ENCODE measurements at places on chromosomes 11 and 22.

GRCh38 chr11:123393312-123393927 is 36.6 kb upstream of the GRAMD1B start:
- DNase-seq, result no peak

DNA sequence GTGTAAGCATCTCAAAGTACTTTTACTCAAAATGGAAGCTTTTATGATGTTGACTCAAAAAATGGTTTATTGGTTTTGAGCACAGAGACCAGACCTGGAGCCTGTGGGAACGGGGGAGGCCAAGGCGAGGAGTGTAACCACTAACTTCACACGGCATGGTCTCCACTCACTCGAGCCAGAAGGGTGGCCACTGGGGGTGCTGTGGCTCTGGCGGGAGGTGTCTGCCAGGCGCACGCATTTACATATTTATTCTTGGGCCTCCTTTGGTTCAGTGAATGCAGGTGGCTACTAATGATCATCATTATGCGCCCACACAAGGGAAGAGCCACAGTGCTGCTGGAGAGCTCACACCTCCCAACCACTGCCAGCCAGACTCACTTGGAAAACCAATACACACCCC is 64.6 kb downstream of the FLRT1 start:
- no peak for DNase-seq

GRCh38 chr11:74004759-74005615 is 3.9 kb downstream of the UCP3 start:
- DNase-seq, result peak; percentile 95

DNA sequence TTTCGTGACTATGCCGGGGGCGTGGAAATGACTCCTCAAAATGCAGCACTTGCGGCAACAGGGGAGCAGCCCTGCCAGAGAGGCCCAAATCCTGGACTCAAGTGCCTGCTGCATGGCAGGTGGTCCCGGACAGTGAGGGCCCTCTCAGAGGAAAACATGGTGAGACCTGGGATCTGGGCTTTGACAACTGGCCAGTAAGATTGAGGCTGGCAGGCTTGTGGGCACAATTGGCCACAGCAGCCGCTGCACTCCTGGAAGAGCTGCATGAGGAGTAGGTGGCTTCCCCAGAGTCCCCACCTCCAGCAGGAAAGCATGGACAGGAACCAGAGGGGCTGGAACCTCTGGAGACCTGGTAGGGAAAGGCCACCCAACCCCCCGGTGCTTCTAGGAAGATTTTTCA is 13.4 kb downstream of the LINC01488 start:
- DNase-seq, result no peak

DNA sequence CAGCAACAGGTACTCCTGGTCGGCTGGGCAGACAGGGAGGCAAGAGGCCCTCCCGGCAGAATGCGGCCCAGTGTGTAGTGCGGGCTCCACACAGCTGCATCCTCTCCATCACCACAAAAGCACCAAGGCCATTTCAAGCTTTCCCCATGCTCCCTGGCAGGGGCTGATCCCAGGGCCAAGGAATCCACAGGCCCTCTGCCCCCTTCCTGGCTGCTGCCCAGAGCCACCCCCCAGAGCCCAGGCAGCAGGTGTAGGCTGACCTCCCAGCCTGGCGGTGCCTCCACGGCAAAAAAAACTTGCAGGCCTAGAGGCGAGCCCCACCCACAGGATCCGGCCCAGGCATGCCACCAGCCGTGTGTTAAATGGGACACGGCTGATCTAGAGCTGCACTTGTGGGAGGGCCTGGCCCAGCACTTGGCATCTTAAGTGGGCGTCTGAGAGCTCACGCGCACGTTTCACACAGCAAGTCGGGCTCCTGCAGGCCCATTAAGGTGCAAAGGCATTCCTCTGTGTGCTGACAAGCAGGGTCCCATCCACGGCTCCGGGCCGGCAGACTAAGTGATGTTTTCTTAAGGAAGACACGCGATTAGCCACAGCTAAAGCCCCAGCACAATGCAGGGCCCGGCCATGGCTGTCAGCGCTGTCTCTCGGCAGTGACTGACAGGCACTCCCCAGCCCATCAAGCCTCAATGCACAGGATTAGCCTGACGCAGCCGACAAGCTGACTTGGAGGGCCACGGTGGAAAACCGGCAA is 19.8 kb upstream of the GNB1L start:
- DNase-seq, result peak; percentile 57

DNA sequence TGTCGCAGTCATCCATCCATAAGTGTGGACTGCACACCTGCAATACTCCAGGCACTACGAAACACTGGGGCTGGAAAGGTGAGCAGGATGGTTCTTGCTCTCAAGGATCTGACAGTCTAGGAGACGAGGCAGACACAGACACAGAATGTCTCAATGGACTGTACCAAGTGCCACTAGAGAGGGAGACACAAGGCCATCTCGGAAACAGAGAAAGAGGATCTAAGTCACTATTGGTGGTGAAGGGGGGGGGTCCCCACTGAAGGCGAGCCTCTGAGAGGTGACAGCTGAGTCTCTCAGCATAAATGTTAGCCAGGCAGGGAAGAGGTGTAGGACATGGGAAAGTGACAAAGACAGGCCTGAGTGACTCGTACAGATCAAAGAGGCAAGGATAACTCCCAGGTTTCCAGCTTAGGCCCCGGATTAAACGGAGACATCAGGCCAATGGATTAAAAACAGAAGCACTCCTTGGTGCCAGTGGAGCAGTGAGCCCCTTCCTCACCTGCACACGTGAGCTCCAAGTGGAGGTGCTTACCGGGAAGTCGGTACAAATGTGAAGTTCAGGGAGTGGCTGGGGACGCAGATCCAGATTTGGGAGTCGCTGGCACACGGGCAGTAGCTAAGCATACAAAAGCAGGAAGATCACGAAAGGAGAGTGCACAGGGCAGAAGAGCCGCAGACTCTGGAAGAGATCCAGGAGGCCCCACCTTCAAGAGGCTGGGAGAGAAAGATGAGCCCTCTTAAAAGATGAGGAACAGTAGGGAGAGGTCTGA is 117.2 kb downstream of the MICAL3 start:
- no peak for DNase-seq

- no peak for DNase-seq
Observed at GRCh38 chr11:109783840-109784239, 309.4 kb upstream of the ZC3H12C start.

GRCh38 chr11:1948389-1948788 is 1.3 kb downstream of the MRPL23 start:
- peak; percentile 2 for DNase-seq

DNA sequence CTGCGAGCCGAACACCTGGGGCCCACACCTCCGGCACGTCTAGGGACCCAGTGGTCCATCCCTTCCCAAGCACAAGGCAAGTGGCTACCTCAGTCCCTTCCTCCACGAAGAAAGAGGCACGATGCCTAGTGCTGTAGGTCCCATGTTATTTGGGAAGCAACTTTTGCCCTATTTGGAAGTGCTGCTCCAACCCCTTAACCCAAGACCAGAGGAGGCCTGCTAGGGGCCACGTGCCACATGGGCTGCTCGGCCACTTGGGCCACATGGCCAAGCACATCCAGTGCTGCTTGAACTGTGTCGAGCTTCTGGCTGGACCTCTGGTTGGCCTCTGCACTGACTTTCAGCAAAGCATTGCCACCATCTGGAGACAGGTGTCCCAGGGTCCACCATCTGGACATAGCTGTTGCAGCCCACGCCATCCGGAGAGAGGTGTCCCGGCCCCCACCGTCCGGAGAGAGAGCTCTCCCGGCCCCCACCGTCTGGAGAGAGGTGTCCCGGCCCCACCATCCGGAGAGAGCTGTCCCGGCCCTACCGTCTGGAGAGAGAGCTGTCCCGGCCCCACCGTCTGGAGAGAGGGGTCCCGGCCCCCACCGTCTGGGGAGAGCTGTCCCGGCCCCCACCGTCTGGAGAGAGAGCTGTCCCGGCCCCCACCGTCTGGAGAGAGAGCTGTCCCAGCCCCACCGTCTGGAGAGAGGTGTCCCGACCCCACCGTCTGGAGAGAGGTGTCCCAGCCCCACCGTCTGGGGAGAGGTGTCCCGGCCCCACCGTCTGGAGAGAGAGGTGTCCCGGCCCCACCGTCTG is 6.5 kb upstream of the B4GALNT4 start:
- no peak for DNase-seq

GRCh38 chr11:57913715-57914704 is 109.7 kb upstream of the OR9Q1 start:
- no peak for DNase-seq

- DNase-seq, result no peak
Observed at GRCh38 chr11:70666311-70666710, 268.0 kb downstream of the CTTN start.

DNA sequence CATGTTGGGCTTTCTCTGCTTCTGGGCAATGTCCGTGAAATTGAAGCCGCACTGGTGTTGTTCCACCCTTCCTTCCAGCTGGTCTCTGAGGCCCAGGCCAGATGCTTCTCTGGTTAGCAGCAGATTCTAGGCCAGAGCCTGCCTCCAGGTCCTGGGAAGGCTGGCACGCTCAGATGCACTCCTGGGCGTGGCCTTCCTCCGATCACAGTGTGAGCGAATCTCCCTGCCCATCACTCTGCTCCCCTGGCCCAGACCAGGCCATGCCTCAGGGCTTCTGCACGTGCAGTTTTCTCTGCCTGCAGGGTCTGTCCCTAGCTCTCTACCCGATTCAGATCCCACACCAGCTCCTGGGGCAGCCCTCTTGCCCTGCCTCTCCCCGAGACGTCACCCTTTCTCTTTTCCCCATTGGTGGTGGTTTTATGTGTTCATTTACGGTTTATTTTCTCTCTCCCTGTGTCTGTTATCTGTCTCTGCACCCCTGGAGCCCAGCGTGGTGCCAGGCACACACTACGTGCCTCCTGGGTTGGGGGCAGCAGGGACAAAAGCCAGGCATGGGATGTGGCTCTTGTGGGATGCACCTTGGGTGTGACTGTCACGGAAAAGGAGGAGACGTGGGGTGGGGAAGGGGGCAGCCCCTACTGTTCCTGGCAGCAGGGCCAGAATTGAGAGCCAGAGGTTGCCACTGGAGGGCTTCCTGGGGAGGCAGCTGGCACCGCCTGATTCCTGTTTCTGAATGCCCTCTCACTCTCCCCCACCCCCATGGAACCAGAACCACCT is 66.0 kb downstream of the KCNQ1 start:
- no peak for DNase-seq

DNA sequence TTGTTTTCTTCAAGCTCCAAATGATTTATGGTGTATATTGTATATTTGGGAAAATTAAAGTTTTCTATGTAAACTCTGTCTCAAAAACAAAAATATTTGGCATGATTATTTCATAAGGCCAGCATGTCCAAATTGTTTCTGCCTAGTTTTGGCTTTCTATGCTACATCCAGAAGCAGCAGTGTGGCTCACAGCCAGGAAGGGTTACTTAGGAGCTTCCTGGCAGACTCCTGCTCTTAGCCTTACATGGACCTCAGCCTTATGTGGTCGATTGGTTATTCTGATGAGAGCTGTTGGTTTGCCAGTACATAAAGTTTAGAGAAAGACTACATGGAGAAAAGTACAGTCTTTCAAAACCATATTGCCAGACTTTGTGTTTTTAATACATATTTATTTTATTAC is 297.7 kb upstream of the FAT3 start:
- DNase-seq, result no peak

DNA sequence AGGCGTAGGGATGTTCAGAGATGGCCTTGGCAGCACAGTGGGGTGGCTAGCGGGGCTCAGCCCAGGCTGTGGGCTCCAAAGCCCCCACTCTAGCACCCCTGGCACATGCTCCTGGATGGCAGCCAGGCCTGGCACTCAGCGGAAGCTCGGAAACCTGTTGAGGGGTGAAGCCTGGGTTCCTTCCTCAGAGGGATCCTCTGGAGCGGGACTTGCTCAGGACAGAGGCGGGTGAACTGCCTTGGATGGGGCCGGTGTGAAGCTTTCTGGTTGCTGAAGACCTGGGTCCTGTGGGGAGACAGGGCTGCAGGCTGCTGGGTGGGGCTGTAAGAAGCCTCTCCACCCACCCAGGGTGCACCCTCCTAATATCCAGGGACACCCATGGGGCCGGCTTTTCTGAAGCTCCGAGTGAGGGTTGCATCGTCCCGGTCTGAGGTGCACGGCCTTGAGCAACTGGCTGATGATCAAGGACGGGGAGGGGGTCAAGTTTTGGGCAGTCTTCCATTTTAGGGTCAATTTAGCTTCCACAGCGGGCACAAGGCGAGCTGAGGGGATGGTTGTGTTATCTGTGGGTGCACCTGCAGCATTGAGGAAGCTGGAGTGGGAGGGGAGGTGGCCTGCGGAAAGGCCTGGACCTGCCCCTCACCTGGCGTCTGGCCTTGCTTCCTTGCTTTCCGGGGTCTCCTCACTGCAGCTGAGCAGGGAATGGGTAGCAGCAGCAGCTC is 5.2 kb downstream of the MRGPRE start:
- DNase-seq, result no peak

- DNase-seq, result no peak
Observed at GRCh38 chr11:77505956-77506355, 32.1 kb upstream of the PAK1 start.

GRCh38 chr11:2950825-2951224 is 21.6 kb upstream of the PHLDA2 start:
- DNase-seq, result no peak

GRCh38 chr11:74749965-74750296 is 1.3 kb downstream of the RNF169 start:
- DNase-seq, result no peak

DNA sequence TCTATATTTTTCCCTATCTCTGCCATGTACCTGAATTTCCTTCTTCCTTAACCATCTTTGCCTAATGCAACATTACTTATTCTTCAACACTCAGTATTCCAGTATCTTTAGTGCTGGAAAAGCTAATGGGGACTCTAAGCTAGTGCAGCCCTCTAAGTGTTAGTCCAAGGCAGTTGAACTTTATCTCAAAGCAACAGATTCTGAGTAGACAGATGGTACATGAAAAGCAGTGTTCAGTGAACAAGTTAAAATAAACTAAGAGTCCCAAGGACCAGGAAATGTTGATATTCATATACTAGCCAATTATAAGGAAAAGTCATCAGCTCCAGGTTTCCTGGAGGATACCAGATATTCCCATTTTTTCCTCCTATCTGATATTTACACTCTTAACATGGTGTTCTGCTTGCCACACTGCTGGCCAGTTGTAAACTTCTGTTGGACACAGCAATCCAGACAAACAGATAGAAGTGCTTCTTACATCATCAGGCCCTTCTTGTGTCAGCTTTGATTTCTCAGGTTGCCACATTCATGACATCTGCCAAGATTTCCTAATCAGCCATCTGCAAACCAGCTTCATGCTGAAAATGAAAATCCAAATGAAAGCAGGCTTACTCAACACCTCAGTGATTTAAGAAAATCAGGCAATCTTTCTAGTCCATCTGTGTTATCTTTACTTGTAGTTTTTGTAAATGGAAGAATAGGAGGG is 255.9 kb upstream of the POU2AF2 start:
- no peak for DNase-seq

DNA sequence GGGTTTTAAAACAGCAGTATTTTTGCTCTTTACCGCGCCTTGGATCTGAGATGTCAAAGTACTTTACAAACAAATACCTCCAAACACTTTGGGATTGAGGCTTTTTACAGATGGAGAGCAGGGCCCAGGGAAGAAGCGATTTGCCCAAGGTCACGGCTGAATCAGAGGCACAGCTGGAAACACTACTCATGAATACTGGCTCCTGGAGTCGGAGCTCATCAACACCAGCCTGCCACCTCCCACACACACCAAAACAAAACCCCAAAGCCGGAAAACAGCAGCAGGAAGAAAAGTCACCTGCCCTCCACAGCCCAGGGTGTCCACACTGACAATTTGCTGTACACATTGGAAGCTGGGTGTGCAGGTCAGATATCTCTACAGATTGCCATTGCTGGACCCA is 339.4 kb downstream of the CADM1 start:
- no peak for DNase-seq
